ENCODE measurements at places on chromosomes 3 and 15.

- no peak for DNase-seq
These were observed 30.4 kb upstream of the KLHL25 start for GRCh38 chr15:85825118-85825517.

DNA sequence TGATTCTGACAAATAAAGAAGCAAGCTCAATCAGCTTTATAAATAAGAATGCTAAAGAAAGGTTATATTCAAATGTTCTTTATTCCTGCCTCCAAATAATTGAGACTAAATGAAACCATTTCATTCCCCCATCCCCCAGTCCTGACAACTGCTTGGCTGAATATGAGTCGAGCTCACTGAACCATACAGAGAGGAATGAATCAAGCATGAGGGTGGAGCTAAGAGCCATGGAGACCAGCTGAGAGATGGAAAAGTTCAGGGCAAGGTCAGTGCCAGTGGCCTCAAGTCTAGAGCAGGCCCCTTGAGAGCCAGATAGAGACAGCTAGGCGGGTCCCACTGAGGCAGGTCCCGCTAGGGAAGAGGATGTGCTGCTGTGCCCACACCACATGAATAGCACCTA, 188.7 kb upstream of the EIF1B start:
- no peak for DNase-seq

DNA sequence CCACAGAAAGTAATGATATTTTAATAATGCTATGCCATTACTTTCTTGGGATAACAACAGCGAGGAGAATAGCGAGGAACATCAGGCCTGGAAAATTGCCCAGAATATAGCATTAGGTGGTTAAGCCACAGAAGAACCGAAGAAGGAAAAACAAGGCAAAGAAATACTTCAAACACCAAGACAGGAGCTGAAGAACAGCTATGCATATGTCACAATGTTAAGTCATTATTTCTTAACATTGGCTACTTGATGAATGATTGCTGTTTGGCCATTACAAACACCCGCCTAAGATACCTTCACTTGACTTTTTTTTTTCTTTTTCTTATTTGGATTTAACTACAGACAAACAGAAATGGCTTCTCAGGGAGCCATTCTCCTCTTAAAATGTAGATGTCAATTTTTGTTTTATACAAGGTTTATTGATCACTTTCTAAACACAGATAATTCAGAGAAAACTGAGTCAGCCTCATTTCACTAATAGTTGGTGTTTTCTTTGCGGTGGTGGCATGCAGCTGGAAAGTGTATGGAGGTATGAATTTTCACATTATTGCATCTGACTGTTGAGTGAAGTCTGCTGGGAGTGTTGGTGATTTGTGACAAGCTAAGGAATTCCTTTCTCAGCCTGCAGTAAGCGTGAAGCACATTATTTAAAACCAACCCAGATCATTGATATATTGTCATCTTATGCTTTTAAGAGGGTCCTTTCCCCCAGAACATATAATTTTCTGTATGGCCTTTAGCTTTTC, 705.7 kb upstream of the NR2F2 start:
- DNase-seq: no peak

- no peak for DNase-seq
These were observed 174.8 kb upstream of the BHLHE40 start for GRCh38 chr3:4804161-4805058.

- no peak for DNase-seq
These were observed 5.8 kb upstream of the PSTPIP1 start for GRCh38 chr15:76988867-76989780.

GRCh38 chr3:125212509-125213363, at the start of gene SLC12A8:
Gene SLC12A8, minus strand, starts transcription at chr3:125212748. Its CDS starts 1,399 bp downstream, at chr3:125211349.
- DNase-seq: no peak

DNA sequence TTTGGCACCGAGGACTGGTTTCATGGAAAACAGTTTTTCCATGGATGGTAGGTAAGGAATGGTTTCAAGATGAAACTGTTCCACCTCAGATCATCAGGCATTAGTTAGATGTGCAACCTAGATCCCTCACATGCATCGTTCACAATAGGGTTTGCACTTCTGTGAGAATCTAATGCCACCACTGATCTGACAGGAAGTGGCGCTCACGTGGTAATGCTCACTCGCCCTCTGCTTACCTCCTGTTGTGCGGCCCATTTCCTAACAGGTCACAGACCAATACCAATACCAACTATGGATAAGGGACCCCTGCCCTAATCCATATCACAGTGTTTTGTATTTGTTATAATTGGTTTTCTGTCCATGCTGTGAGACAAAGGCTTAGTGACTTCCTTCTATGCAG, 58.9 kb downstream of the SLMAP start:
- DNase-seq: no peak

DNA sequence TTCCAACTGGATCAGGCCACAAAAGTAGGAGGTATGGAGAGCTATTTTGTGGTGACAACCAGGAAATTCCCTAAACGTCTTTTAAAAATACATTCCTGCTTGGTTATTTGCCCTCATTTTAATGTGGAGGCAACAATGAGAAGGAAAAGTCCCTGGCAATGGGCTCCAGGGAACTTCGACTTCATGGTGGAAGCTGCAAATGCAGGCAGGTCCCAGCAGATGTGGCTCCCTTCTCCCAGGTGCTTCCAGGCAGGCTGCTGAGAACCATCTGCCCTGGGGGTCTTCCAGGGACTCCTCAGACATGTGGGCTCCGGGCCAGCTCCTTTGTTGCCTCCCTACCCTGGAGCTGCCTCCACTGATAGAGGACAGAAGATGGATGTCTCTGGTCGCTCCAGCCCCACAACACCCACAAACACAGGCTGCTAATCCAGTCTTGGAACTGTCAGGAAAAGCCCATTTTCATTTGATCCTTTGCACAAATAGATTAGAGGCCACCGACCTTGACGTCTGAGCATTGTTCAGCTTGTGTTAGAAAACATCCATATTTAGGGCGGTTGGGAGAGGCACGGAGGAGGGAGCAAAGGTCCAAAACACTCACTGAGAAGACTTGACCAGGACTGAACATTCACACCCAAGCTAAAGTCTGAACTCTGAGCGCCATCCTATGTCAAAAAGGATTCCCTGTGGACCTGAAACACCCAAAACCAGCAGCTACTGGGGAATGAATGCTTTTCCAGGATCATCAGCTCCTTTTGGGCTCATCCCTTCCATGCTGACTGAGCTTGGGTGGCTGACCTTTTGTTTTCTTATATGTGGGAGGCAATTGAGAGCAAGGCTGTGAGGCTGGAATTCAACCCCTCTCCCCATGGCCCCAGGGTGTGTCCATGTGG, 30.2 kb upstream of the SLCO2A1 start:
- no peak for DNase-seq

DNA sequence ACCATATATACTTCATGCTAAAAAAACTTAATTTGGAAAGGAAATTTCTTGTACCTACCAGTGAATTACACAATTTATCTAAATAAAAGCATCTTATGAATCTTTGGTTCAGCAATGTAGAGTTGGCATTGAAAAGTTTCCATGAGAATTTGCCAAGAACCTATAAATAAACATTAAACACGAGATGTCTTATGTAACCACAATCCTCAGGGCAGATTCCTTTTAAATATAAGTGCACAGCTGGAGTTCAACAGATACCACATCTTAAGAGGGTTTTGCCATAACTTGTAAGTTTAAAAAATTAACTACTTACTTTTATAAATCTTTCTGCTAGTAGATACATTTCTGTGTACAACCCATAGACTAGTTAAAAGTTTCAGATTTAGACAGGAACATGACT, 499.3 kb upstream of the ARRDC4 start:
- DNase-seq: no peak

DNA sequence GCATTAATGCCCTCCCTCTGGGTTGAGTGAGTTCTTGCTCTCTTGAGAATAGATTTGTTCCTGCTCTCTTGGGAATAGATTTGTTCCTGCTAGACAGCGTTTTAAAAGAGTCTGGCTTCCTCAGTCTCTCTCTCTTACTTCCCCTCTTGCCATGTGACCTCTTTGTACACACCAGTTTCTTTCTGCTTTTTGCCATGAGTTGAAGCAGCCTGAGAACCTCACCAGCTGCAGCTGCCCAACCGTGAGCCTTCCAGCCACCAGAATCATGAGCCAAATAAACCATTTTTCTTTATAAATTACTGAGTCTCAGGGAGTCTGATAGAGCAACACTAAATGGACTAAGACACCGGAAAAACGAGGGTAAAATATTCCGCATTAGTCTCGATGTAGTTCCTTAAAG, 253.6 kb downstream of the CNTN6 start:
- no peak for DNase-seq

- no peak for DNase-seq
These were observed 101.3 kb downstream of the NR2F2 start for GRCh38 chr15:96431786-96432185.

- no peak for DNase-seq
These were observed 76.3 kb upstream of the FAM98B start for GRCh38 chr15:38377636-38378035.

GRCh38 chr15:78207110-78207458, 27.3 kb downstream of the ACSBG1 start:
- DNase-seq: no peak

All from stimulated activated CD8-positive, alpha-beta memory T cell treated with anti-CD3 and anti-CD28 coated beads, Interleukin-15, amount 100 ng/mL, for 48 hours (primary cell).